Lower lobe of right lung (tissue), 2 donors: ENCODE measurements at places on chromosomes 5 and 9. TPM values are rescaled to one million over a fixed set of nuclear protein-coding genes. Genes with fewer than 3 reads are reported as not detected.

Gene ADGRD2
- not detected for total RNA-seq

DNA sequence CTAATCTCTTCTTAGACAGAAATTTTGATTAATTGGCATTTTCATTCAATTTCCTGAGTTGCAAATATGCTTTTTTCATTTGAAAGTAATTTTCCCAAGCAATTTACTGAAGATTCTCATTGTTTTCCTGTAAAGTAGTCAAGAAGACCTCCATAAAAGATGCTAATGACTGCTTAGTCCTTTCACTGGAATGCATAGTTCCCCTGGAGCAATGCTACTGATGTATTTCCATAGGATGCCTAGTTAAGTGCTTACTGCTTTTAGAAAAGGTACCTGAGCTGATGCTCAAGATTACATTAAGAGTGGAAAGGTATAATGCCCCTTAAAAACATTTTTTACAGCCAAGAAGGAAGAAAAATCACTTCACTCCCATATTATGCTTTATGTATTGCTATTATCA lies 109.2 kb upstream of the EMB start:
- H3K27me3 ChIP-seq = no peaks in the 10 kb centered on the region
- no peak for DNase-seq
- no peak overlapping the region for H3K27ac ChIP-seq

- no peaks in the 10 kb centered on the region for H3K27me3 ChIP-seq
- no peak overlapping the region for H3K27ac ChIP-seq
- no peak overlapping the region for H3K4me3 ChIP-seq
Observed at GRCh38 chr5:104987074-104987473, 1424.5 kb upstream of the NUDT12 start.

GRCh38 chr9:106220415-106220814 lies 526.1 kb downstream of the TMEM38B start:
- H3K27ac ChIP-seq = no peak overlapping the region
- H3K36me3 ChIP-seq = no peaks in the 10 kb centered on the region
- H3K4me1 ChIP-seq = no peaks in the 10 kb centered on the region
- H3K27me3 ChIP-seq = no peaks in the 10 kb centered on the region
- no peak for DNase-seq

DNA sequence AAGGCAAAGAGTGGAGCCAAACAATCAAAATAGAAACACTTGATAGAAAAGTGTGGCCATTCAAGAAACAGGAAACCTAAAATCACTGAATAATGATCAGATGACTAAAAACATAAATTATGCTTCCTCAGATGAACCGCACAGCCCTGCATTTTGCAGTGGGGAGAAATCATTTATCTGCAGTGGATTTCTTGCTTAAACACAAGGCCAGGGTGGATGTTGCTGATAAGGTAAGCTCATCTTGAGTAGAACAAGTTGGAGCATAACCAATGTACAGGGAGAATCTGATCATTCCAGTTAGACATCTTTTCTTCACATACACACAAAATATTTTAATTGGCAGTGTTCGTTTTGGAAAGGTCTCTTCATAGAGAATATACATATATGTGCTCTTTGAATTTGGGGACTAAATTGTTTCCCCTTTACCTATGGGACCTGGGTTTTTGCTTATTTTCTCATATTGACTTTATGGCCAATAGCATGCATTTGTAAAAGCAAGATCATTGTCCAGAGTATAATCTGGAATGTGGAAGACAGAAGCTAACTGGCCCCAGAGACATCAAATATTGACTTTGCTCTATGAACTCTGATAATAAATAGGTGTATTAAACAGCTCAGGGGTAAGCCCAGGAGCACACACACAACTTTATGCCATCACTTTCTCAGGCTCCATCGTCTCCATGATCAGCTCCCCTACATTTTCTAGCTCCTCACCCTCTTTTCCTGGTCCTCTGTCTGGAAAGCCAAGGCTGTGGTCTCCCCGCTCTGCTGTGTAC lies 9.1 kb downstream of the ANKDD1B start:
- H3K27me3 ChIP-seq = no peaks in the 10 kb centered on the region
- no peak overlapping the region for H3K27ac ChIP-seq
- no peak overlapping the region for H3K4me3 ChIP-seq
- peaks cover 10% of the 10 kb centered on the region for H3K4me1 ChIP-seq
- no peak for DNase-seq

Gene IFNB1
- not detected for total RNA-seq
